Lower lobe of right lung (tissue), 2 donors: ENCODE measurements at places on chromosomes 6 and 20. TPM values are rescaled to one million over a fixed set of nuclear protein-coding genes. Genes with fewer than 3 reads are reported as not detected.

MRPL14 gene
- total RNA-seq: 83.9 TPM

HTR1E gene
- total RNA-seq: not detected

CRISP3 gene
- total RNA-seq: 2.5 TPM

SCP2D1 gene
- total RNA-seq: not detected

PRR18 gene
- 0.59 TPM for total RNA-seq

FAM162B gene
- 14.9 TPM for total RNA-seq

MDFI gene
- total RNA-seq: 10.6 TPM

CCN6 gene
- total RNA-seq: not detected

LRRN4 gene
- 42.6 TPM for total RNA-seq

DNA sequence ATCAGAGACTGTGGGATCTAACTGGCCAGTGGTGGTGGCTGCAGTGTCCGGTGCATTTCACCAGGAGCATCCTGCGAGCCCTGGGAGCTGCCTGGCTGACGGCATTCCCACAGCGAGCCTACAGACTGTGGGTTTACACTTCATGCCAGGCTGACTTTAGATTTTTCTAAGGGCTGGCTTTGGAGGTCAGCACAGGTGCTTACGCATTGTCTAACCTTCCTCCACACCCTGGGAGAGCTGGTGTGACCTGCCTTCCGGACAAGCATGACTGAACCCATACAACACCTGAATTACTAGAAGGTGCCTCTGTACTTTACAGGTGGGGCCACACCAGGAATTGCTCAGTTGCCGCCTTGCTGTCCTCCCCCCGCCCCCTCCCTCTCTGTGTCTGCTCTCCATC, 96.2 kb downstream of the RREB1 start:
- H3K27ac ChIP-seq: peak overlapping the region; percentile 41
- peaks cover 75% of the 10 kb centered on the region for H3K4me1 ChIP-seq
- H3K27me3 ChIP-seq: no peaks in the 10 kb centered on the region
- H3K36me3 ChIP-seq: peaks cover 26% of the 10 kb centered on the region
- no peak for DNase-seq

- H3K27ac ChIP-seq: no peak overlapping the region
- no peaks in the 10 kb centered on the region for H3K27me3 ChIP-seq
- no peak overlapping the region for H3K4me3 ChIP-seq
- H3K4me1 ChIP-seq: peaks cover 19% of the 10 kb centered on the region
- H3K36me3 ChIP-seq: peaks cover 4% of the 10 kb centered on the region
These were observed 206.5 kb downstream of the JARID2 start for GRCh38 chr6:15452182-15452941.

DNA sequence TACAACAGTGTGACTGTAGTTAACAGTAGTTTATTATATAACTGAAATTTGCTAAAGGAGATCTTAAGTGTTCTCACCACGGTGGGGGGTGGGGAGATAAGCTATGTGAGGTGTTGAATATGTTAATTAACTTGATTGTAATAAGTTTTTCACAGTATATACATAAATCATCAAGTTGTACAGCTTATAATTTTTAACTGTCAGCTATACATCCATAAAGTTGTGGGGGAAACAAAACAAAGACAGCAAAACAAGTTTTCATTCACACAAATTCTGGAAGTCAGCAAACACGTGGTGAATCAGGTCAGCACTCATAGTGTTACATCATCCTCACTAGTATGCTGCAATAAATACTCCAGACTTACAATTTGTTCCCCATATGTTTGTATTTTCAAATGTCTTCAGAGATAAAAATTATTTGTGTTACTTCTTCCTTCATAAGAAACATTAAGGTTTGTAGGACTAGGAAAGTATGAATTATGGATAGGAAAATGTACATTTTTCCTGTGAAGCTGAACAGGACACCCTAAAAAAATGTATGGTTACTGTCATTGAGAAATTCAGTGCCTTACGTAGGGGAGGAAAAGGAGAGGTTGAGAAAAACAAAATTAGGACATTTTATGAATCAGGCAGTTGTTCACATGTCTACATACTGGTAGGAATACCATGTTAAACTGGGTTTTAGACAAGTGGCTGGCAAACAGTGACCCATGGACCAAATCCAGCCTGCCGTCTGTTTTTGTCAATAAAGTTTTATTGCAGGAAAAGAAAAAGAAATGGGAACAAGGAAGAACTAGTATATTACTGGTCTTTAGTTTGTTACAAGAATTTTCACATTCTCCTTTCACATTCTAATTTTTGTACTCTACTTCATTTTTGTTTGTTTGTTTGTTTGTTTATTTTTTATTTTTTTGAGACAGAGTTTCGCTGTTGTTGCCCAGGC, 6.0 kb downstream of the SUMO4 start:
- DNase-seq: no peak
- H3K27ac ChIP-seq: no peak overlapping the region
- peaks cover 32% of the 10 kb centered on the region for H3K36me3 ChIP-seq
- H3K27me3 ChIP-seq: no peaks in the 10 kb centered on the region
- no peak overlapping the region for H3K4me3 ChIP-seq

DNA sequence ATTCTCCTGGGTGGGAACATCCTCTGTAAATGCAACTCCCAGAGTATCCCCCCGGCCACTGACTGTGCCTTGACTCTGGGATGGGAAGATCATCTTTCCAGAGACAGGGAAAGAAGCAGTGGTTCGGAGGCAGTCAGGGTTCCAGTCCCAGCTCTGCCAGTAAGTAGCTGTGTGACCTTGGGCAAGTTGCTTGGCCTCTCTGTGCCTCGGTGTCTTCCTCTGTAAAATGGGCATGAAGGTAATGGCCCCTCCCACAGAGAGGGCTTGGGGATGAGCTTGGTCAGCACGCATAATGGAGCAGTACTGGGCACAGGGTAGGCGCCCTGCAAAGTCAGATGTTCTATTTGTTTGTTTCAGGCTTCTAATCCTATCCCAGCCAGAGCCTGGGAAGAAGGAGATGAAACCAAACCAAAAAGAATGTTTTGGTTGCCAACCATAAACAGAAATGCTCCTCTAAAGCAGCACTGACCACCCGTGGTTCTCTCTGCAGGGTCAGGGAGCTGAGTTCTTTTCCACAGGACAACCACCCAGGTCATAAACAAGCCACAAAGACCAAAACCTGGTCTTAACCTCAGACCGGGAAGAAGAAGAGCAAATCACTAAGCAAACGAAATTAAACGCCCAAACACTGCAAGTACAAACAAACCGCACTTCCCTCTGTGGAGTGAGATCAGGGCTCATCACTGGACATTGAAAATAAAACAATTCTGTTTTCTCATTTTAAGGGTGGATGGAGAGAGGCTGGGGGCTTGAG, 381.0 kb upstream of the SULF2 start:
- no peak overlapping the region for H3K27ac ChIP-seq
- no peak overlapping the region for H3K4me3 ChIP-seq
- no peaks in the 10 kb centered on the region for H3K4me1 ChIP-seq
- H3K27me3 ChIP-seq: peaks cover 13% of the 10 kb centered on the region
- no peaks in the 10 kb centered on the region for H3K36me3 ChIP-seq

GRCh38 chr6:128672023-128672422, 151.6 kb upstream of the PTPRK start:
- H3K27me3 ChIP-seq: no peaks in the 10 kb centered on the region
- no peaks in the 10 kb centered on the region for H3K36me3 ChIP-seq
- DNase-seq: no peak
- no peak overlapping the region for H3K27ac ChIP-seq

- peaks cover 4% of the 10 kb centered on the region for H3K4me1 ChIP-seq
- no peak for DNase-seq
- H3K36me3 ChIP-seq: no peaks in the 10 kb centered on the region
- H3K27ac ChIP-seq: no peak overlapping the region
- no peak overlapping the region for H3K4me3 ChIP-seq
- no peaks in the 10 kb centered on the region for H3K27me3 ChIP-seq
These were observed 52.2 kb upstream of the PRL start for GRCh38 chr6:22349051-22349450.

GRCh38 chr20:37984018-37984785, 49.1 kb downstream of the TTI1 start:
- no peaks in the 10 kb centered on the region for H3K27me3 ChIP-seq
- no peak for DNase-seq
- peaks cover 35% of the 10 kb centered on the region for H3K4me1 ChIP-seq
- no peak overlapping the region for H3K4me3 ChIP-seq
